ENCODE measurements at places on chromosomes 3 and 15. TPM values are rescaled to one million over a fixed set of nuclear protein-coding genes. Genes with fewer than 3 reads are reported as not detected.

TMCO5A gene
- total RNA-seq, result not detected

LEKR1 gene
- 0.54 TPM for total RNA-seq

IQCH gene
- total RNA-seq, result 1.8 TPM

POU1F1 gene
- not detected for total RNA-seq

DNASE1L3 gene
- total RNA-seq, result not detected

SOX14 gene
- total RNA-seq, result not detected

C3orf22 gene
- total RNA-seq, result not detected

DPPA2 gene
- total RNA-seq, result not detected

CHAC1 gene
- total RNA-seq, result 9.5 TPM

LTF gene
- not detected for total RNA-seq

RBP2 gene
- total RNA-seq, result not detected

MNS1 gene
- 2.5 TPM for total RNA-seq

SLC28A2 gene
- total RNA-seq, result not detected

COL6A5 gene
- not detected for total RNA-seq

SAMD7 gene
- total RNA-seq, result not detected

MORC1 gene
- total RNA-seq, result not detected

SLC28A1 gene
- 0.05 TPM for total RNA-seq

SERPINI2 gene
- not detected for total RNA-seq

CCK gene
- 1.2 TPM for total RNA-seq

CYP19A1 gene
- 0.16 TPM for total RNA-seq

AMOTL2 gene
- total RNA-seq, result 46.2 TPM

CCDC80 gene
- 63.4 TPM for total RNA-seq

LRRC31 gene
- total RNA-seq, result not detected

C3orf49 gene
- not detected for total RNA-seq

GHSR gene
- not detected for total RNA-seq

ATP13A5 gene
- total RNA-seq, result not detected

ZPLD1 gene
- 0.06 TPM for total RNA-seq

Data from A549 treated with CORT108297 at 1 μM for 4 hours (cell line).